ENCODE measurements at places on chromosomes 4 and X.

- peak; percentile 61 for DNase-seq
Measured at GRCh38 chr4:176001151-176002006, 64.3 kb upstream of the WDR17 start.

GRCh38 chr4:184782731-184783373, 42.9 kb downstream of the ACSL1 start:
- no peak for DNase-seq

DNA sequence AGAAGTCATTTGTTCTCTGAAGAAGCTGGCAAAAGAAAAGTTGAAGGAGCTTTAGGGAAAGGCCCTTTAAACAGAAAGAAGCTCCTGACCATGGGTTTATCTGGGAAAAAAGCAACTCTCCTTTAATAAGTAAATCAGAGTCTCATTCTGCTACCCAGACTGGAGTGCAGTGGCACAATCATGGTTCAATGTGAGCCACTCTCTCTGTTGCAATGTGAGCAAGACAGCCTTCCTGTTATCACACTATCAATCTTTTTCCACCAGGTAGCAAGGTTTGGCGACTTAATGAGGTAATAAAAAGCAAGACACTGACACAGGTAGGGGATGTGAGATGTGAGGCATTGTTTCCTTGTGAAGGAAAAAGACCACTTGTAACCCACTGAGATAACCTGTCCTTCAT, 111.3 kb downstream of the SYNPO2 start:
- DNase-seq, result no peak

DNA sequence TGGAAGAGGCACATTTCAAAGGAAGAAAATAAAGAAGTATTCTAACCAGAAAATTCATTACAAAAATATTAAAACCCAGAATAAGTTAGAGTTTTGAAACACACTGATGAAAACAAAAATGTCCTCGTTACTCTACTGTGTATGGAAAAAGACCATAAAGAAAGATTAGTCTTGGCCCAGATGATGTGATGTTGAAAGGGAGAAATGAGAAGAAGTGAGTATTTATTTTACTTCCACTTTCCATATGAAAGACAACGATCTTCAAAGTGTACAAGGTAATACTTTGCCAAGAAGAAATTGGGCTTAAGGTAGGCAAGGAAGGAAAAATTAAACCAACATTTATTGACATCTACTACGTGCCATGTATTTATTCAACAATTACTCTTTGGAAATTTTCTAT, 48.6 kb upstream of the EMCN start:
- no peak for DNase-seq

- no peak for DNase-seq
Measured at GRCh38 chr4:101914761-101915160, 124.2 kb downstream of the BANK1 start.

- DNase-seq, result peak; percentile 88
Measured at GRCh38 chr4:119628281-119629141, at the start of gene PDE5A. Gene PDE5A, minus strand, starts transcription at chr4:119628804. Its CDS starts 133 bp downstream, at chr4:119628671.

DNA sequence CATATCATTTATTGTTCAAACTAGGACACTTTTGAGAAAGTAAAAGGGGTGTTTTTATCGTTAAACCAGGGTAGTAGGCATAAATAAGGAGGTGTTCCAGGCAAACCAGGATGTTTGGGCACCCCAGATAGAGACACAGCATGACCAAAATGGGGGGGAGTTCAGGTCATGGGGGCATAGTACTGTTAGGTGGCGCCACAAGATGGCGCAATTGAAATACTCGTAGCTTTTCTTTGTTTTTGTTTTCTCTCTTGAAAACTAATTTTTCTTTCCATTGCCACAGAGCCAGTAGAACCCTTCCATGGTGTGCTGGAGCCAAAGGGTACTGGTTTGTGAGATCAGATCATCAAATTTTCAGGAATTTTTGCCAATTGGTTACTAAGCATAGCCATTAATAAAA, 283.4 kb downstream of the BCOR start:
- no peak for DNase-seq

DNA sequence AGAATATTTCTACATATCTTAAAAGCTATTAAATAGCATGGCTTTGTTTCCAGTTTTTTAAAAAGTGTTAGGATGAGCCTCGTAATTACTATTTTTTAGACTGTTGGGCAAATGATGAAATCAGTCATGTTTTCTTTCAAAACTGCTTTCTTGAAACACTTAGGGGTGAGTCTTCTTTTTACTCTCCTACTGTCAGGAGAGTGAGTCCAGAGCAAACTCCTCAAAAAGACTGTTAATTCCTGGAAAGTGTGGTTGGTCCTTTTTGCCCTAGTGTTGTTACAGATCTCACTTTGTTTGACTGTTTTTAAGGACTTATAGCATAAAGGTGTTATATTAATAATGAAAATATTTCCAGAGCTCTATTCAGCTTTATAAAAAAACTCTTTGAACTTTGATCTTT, 6.3 kb downstream of the GSTCD start:
- no peak for DNase-seq

DNA sequence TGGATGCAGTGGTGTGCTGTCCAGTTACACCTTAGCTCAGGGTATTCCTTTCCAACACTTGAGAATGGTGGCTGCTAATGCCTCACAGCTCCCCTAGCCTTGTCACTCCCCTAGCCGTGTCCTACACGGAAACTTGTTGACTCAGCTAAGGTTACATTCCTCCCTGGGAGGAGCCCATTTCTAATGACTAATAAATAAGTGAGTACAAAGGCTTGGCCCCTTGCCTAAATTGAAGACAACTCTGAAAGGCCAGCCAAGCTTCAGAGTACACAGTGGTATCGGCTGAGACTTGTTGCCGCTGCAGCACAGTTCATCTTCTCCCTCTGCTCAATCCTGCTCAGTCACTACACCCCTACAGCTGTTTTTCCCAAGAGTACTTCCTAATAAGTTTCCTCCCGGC, 21.2 kb upstream of the SLC25A31 start:
- no peak for DNase-seq

- no peak for DNase-seq
Measured at GRCh38 chr4:39814403-39815185, 116.7 kb downstream of the UBE2K start.

GRCh38 chrX:25241461-25241860, 225.7 kb upstream of the ARX start:
- DNase-seq, result no peak

GRCh38 chr4:124253080-124253479, 459.5 kb downstream of the ANKRD50 start:
- DNase-seq, result no peak

GRCh38 chr4:121726642-121727268, 30.0 kb upstream of the ANXA5 start:
- no peak for DNase-seq

DNA sequence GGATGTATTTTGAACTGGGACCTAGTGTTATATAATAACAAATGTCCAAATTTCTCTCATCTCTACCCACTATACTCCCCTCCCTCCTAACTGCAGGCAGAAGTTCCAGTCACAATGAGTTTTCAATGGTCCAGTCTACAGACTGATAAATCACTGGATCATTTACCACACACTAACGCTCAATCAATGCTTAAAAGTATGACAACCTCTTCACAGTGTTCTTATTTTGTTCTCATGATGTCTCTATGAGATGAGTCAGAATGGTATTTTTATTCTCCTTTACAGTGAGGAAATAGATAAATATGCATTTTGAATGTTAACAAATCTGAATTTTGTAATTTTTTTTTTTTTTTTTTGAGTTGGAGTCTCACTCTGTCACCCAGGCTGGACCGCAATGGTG, 83.7 kb upstream of the ETNPPL start:
- DNase-seq, result no peak

GRCh38 chr4:71677568-71677967, 106.3 kb downstream of the GC start:
- DNase-seq, result no peak
